PC-9 (cell line): ENCODE measurements at places on chromosomes 2 and 18. TPM values are rescaled to one million over a fixed set of nuclear protein-coding genes. Genes with fewer than 3 reads are reported as not detected.

DNA sequence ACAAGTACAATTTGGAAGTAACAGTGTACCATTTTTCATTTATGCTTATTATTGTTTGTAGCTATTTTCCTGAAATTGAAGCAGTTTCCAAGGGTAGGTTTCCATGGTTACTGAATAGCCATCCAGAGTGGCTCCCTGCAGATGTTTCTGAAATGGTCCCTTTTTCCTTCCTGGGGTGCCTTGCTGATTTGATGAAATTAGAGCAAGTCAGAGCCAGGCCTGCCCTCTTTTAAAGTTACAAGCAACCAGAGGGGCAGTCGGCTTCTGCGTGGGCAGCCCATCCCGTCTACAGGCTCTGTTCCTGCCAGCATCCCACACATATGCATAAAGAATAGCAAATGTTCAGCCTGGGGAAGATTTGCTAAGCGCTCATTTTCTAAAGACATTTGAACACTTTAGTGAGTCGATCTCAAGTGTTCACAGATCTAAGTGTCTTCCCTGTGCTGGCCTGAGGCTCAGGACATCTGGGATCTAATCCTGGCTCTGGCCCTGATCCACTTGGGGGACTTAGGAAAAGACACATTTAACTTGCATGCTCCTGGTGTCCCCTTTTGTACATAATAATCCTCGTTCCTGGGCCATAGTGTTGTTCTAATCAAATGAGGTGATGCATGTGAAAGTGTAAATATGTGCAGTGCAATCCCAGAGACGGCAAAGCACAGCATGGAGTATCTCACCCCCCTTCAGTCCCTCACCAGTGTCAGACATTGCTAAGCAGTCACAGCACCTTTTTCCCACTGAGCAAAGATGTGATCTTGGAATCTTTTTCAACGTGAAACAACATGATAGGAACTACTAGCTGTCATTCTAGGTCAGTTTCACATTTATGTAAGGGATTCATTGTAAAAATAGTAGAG is 92.2 kb downstream of the STPG4 start:
- H3K4me3 ChIP-seq = no peak overlapping the region
- H3K36me3 ChIP-seq = no peaks in the 10 kb centered on the region
- H3K4me1 ChIP-seq = peaks cover 38% of the 10 kb centered on the region
- no peak for DNase-seq
- H3K27ac ChIP-seq = no peak overlapping the region

DNA sequence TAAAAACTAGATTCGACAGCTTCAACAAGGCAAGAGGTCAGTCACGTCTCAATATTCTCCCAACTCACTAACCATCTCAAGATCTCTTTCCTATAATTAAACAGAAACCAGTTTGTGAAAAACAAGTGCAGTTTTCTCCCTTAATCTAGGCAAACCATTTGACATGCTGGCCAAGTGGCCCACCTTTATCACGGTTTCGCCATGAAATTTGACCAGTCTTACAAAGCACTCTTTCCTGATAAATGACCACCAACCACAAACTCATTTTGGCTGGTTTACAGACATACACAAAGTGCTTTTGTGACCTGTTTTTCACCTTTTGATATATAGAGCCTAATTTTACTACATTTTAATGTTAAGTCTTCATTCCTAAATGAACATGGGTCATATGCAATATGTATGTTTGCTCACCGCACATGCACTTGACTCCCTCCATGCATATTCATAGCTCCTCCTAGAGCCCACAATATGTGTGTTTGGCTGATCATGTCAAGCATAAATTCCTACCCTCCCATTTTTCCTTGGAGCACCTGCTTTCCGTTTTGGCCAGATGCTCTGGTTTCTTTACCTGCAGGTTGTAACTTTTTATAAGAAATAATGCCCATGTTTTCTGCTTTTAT is 385.1 kb downstream of the RAD51AP2 start:
- no peak overlapping the region for H3K27ac ChIP-seq
- H3K36me3 ChIP-seq = no peaks in the 10 kb centered on the region
- DNase-seq = no peak

NCK2 gene
- total RNA-seq = 26.0 and 30.8 TPM in 2 replicates

DNA sequence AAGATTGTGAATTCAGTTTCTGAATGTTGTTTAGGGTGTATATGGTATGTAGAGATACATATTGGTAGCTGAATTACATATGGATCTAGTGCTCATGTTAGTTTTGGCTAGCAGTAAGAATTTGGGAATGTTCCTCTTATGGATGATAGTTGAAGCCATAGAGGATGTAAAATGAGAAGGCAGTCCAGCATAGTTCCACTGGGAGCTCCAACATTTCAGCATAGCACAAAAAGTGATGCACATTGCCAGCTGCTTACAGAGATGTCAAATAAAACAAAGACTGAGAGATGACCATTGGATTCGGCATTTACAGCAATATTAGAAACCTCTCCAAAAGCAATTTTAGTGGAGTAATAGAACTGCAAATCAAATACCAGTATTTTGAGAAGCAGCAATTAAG is 77.4 kb downstream of the EML4 start:
- no peak overlapping the region for H3K4me3 ChIP-seq
- H3K27ac ChIP-seq = no peak overlapping the region
- no peak for DNase-seq
- H3K36me3 ChIP-seq = 0 out of 2 replicates have a peak, but pooled peaks cover 9% of the 10 kb centered on the region

- peak; percentile 38 for DNase-seq
- peaks cover 10% of the 10 kb centered on the region for H3K4me1 ChIP-seq
Observed at GRCh38 chr2:234102112-234102511, 51.6 kb downstream of the SPP2 start.

DNA sequence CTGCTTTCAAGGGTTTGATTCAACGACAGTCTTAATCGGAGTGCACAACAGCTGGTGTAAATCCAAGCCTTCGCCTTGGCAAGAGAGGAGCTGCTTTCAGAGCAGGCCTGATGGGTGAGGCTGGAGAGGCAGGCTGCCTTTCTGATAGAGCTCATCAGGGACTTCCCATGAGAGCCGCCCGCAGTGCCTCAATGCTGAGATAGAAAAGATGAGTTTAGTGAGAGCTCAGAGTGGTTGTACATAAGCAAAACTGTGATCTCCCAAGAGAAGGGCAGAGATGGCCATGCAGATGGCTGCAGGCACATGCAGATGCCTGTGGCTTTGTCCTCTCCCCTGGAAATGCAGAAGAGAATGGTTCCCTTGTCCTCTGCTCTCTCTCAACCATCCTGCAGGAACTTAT is 122.1 kb downstream of the ARL4C start:
- no peak overlapping the region for H3K27ac ChIP-seq
- no peaks in the 10 kb centered on the region for H3K27me3 ChIP-seq
- no peak for DNase-seq
